ENCODE measurements at places on chromosomes 11 and 22.

- DNase-seq, result no peak
Measured at GRCh38 chr11:114426280-114426679, 13.0 kb upstream of the REXO2 start.

GRCh38 chr11:46050003-46050461, 71.2 kb downstream of the PHF21A start:
- DNase-seq, result peak; percentile 44

DNA sequence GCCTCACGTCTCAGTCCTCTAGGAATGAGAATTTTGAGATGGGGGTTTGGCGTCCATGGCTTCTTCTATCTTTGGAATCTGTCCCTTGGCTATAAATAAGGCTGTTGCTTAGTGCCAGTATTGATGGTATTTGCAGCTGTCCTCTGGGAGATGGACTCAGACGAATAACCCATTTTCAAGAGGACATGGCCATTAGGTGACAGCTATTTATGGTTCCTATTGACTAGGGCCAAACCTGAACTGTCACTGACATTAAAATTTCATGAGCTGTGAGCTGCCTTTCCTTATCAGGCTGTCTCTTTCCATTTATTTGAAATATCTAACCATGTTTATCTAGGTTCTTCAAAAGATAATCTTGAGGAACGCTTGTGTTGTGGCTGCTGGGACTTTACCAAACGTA, 92.7 kb downstream of the NAV2 start:
- DNase-seq, result no peak

- no peak for DNase-seq
Measured at GRCh38 chr11:60500276-60500910, 7.8 kb downstream of the MS4A12 start.

DNA sequence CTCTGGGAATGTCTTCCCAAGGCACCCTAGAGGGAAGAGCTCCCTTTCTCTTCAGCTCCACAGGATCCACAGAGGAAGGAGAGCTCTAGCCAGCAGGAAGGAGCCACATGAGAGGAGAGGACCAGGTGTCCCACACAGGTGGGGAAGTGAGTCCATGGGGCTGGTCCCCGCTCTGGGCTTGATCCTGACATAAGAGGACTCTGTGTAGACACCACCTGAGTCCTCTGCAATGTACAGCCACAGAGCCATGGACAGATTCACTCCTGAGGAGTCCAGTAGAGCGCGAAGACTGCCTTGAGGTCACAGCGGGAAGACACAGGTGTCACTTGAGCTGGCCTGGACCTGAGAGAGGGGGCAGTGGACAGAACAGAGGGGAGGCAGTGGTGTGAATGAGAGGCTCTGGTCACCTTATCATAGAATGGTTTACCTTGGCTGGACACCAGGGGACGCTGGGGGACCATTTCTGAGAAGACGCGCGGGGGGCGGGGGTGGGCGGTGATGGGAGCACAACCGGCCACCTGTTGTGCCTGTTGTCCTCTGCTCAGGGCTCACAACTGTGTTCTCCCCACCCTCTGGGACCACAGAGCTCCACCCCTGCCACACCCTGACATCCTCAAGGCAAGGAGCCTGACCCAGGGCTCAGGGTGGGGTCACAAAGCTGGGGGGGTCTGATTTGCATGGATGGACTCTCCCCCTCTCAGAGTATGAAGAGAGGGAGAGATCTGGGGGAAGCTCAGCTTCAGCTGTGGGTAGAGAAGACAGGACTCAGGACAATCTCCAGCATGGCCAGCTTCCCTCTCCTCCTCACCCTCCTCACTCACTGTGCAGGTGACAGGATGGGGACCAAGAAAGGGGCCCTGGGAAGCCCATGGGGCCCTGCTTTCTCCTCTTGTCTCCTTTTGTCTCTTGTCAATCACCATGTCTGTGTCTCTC, 128.2 kb downstream of the ZNF280B start:
- no peak for DNase-seq
